ENCODE measurements at places on chromosomes 6 and 20.
A peak's percentile ranks its signal among the peaks of the same experiment; 100 is the strongest.

GRCh38 chr6:41728073-41728936 lies 7.1 kb downstream of the TFEB start:
- peak; percentile 9 for ATAC-seq

DNA sequence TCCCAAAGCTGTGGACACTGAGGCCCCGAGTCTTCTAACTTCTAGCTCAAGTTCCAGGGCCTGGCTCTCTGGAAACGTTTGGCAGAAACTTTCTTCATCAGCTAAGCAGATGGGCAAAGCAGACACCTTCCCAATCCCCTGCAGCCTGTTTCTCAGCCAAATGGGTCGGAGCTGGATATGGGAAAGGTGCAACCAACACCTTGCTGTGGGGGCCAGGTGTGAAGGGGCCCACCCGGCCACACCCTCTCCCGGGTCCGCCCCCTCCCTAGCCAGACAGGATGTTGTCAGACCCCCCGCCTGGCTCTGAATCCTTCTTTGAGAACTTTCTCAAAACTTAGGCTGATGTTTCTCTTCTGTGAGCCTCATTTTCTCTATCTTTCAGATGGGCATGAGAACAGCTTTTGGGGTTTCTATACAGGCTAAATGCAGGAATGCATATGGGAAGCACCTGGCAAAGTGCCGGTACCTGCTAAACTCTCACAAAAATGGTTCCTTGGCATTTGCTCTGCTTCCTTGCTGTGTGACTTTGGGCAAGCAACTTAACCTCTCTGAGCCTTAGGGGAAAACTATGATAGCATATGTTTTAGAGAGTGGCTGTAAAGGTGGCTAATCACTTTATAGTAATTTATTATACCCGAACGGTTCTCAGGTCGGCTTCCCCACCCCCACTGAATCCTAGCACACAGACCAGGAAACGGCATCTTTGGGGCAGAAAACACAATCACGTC lies 1.8 kb downstream of the SNAI1 start:
- no peak for ATAC-seq

DNA sequence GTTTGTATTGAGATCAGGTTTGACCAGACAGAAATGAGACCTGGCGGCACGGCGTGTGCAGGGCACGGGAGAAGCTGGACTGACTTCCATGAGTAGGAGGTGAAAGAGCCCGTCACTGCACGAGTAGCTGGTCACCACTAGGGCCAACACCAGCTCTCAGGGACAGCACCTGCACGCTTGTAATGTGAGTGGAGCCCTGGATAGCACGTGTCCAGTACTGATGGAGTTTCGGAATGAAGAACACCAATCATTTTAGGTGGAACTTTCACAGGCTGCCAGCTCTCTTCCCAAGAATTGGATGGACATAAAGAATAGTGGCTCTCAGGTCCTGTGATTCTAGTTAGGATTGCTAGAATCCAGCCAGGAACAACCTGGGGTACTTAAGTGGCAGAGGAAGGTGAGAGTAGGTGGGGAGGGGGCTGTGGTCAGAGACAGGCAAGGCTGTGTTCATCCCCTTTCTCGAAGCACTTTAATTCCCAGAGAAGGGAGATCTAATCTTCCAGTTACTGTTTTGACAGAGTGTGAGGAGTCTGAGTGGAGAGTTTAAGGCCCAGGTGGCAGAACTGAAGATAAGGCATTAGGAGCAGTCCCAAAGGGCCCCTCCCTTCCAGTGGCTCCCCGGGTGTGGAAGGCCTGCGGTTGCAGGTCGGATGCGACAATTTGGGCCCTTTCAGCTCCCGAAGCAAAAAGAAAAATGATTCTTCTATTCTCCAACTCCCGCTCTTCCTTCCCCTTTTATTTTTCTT lies 314.8 kb downstream of the QKI start:
- ATAC-seq: no peak

- peak; percentile 4 for ATAC-seq
Observed at GRCh38 chr20:47785311-47785853, at the start of gene SULF2. Gene SULF2 (minus strand): TSS chr20:47785481. CDS start chr20:47757363, 28,118 bp downstream.

GRCh38 chr6:836276-836853 lies 143.4 kb upstream of the EXOC2 start:
- peak; percentile 89 for ATAC-seq

DNA sequence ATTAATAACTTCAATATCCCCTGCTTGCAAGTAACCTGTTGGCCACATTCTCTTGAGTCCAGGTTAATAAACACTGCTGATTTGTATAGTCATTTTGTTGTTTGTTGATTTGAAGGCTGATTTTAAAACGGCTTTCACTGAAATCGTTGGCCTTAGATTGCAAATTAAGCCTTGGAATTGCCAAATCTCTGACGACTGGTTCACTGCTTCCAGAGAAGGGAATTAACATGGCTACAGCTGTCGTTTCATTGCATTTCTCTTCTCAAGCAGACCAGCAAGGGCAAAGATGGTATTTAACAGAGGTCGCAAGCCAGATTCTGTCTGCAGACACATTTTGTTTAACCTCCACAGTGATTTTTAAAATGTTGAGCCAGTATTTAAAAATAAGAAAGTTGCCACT lies 470.9 kb downstream of the TFAP2A start:
- no peak for ATAC-seq

DNA sequence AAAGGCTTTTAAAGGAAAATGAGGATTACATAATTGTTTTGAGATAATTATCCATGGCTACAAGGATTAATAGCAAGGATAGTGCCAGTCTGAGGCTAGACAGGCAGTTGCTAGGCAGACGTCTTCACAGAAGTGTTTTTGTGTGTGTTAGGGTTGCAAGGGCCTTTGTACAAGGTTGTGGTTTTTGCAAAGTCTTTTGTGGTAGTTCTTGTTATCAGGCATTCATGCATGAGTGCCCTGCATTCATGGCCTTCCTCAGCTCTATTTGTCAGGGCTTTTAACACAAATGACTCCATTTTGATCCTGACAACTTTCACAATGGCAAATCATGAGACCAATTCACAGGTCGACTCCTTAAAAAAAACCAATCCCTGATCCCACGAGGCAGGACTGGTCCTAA lies 68.1 kb upstream of the TXNDC5 start:
- no peak for ATAC-seq

DNA sequence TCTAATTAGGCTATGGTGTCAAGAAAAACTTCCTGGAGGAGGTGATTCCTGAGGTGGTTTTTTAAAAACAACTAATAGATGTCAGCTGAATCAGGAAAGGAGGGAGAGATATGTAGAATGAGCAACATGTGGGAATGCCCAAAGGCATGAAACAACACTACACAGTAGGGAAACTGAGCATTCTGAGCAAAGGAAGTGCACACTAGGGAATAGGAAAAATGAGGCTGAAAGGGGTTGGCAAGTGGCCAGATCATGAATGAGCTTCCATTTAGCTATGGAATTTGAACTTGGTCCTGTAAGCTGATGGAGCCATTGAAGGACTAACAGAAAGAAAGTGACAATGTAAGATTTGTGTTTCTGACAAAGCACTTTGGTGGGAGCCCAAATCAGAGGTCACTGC lies 16.9 kb upstream of the SLC35F1 start:
- ATAC-seq: no peak

DNA sequence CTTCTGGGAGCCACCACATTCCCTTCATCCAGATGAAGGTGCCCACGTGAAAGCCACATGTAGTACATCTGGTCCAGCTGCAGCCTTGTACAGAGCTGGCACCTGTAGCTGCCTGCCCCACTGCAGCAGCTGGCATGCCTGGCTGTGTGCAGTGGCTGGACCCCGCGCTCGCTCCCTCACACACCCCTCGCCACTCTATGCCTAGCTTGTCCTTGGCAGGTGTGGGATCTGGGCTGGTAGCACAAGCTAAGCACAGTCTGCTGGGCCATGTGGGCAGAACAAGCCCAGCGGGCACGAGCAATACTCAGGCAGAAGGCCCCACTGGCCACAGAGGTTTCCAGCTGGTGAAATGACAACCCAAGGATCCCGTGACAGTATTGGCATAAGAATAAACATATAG lies 199.4 kb upstream of the PRND start:
- ATAC-seq: no peak

DNA sequence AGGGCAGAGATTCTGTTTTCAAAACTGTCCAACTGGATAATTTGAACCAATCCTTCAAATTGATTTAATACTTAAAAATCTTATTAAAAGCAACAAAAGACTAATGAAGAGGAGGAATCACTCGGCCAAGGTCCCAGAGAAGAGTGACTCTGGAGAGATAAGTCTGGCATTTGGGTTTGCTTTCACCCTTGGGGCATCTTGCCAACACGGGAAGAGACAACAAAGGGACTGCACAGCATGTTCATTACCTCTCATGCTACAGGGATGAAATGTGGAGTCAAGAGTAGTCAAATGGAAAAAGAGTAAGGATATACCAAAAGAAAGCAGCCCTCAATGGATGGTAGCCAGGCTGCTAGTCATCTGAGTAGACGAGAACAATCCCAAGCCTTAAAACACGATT lies 68.2 kb downstream of the KHDRBS2 start:
- no peak for ATAC-seq

DNA sequence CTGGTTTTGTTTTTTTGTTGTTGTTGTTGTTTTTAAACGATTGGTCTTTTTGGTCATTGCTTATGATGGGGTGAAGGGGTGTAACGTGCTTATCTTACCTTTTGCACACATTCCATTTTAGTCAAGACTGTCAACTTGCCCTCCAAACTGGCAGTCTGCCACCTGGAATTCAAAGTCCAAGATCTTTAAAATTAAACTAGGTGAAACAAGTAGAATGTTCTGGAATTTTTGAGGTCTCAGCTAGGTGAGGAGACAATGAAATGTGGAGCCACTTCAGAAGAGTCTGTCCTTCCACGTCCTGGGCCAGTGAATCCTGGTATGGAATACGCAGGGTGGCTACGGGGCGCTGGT lies 344.6 kb downstream of the ZFAND3 start:
- ATAC-seq: no peak

- ATAC-seq: no peak
Observed at GRCh38 chr20:20665606-20666332, 46.7 kb downstream of the RALGAPA2 start.

DNA sequence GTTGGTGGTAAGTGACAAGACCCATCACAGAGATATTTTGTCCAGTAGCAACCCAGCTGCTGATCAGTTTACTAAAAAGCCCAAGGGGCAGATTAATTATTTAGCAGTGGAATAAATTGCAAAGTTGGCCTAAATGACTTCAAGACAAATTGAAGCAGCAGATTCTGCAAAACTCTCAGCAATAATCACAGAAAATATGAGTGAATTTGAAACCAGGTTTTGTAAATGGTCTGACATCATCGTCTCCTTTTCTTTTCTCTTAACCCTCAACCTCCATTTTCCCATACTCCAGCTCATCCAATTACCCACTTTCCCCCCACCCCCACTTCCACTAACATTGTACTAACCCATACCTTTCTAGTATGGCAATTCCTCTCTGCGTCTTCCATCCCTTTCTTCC lies 11.3 kb upstream of the PTPRK start:
- ATAC-seq: no peak

DNA sequence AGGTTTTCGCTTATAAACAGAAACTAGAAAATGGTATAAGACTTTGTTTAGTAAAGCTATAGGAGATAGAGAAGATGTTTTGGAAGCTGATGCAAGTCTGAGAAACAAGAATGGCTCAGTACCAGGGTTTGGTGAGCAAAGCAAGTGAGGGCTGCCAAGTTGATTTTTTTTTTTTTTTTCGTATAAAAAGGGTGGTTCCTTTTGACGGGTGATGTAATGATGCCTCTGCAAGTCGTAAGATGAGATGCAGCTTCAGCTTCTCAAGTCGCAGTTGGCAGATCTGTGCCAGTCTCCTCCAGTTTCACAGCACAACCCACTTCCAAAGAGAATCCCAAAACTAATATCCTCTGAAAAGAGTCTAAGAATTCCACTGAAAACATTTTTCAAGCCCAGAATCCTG lies 252.8 kb upstream of the CDH4 start:
- no peak for ATAC-seq

- no peak for ATAC-seq
Observed at GRCh38 chr6:69953491-69953890, 87.1 kb downstream of the COL19A1 start.

DNA sequence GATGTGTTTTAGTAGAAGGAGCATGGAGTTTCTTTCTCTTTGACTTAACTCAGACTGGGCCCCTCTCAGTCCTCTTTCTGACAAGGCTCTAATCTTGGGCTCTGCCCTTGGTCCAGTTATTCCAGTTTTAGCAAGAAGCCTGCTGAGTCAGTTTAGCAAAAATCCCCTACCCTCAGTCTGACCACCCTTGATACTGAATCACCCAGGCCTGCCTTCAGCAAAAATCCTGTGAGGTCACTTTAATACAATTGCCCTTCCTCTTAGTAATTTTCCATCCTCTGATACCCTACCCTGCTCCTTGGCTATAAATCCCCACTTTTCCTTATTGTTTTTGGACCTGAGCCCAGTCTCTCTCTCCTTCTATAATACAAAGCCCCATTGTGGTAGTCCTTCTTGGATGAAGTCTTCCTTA lies 326.7 kb upstream of the NOX3 start:
- peak; percentile 91 for ATAC-seq

- ATAC-seq: no peak
Observed at GRCh38 chr20:55253781-55254180, 751.5 kb downstream of the CBLN4 start.

DNA sequence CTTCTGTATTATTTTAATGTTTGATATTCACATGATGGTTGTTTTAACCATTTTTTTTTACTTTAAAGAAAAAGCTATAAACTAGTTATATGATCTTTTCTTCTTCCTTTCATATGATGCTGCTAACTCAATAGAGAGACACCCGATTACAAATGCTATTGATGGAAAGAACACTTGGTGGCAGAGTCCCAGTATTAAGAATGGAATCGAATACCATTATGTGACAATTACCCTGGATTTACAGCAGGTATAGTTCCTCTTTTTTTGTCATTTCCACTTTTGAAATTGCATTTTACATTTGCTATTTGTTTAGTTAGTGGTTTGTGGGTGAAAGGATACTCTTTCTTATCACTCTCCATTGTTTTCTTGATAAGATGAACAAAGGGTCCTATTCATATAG lies 176.7 kb downstream of the LAMA2 start:
- ATAC-seq: no peak

- no peak for ATAC-seq
Observed at GRCh38 chr20:59911041-59911440, 22.4 kb downstream of the SYCP2 start.

GRCh38 chr20:36847009-36847709 lies 28.8 kb upstream of the TLDC2 start:
- ATAC-seq: peak; percentile 66

- ATAC-seq: peak; percentile 61
Observed at GRCh38 chr20:41047975-41048305, 19.3 kb downstream of the TOP1 start.

- no peak for ATAC-seq
Observed at GRCh38 chr6:20771409-20771808, 237.2 kb downstream of the CDKAL1 start.

GRCh38 chr6:91501930-91502329 lies 915.1 kb upstream of the MAP3K7 start:
- no peak for ATAC-seq

DNA sequence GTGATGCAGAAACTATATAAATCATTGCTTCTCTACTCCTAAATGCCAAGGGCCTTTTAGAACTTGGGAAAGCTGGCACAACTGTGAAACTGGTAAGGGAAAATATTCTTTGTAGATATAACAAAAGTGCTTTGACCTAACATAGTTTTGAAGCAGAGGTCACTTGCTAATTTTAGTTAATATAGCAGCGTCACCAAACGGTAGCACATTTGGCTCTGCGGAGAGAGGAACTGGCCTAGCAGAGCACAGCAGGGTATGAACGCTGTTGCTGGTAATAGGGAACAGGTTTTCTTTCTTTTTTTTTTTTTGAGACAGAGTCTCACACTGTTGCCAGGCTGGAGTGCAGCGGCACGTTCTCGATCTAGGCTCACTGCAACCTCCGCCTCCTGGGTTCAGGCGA lies 67.4 kb downstream of the ECT2L start:
- ATAC-seq: no peak

Measured in esophagus mucosa (tissue), 1 donor.